NCI-H1694 (cell line): ENCODE measurements at places on chromosomes 6 and 20.
A peak's percentile ranks its signal among the peaks of the same experiment; 100 is the strongest.

DNA sequence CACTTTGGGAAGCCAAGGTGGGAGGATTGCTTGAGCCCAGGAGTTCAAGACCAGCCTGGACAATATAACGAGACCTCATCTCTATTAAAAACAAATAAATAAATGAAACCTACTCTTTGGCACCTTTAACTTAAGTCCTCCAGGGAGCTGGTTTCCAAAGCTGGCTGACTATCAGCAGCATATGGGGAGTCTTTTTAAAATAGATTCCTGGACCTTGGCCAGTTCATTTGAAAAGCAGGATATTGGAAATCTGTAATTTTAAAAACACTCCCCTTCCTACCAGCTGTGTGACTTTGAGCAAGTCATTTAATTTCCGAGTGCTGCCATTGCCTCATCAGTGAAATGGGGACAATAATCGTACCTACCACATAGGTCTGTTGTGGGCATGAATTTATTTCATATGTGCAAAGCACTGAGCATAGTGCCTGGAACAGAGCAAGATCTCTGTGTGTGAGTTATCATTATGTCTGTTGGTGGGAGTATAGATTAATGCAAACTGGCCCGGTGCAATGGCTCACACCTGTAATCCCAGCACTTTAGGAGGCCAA lies 40.9 kb upstream of the PTPN1 start:
- DNase-seq = peak; percentile 71

DNA sequence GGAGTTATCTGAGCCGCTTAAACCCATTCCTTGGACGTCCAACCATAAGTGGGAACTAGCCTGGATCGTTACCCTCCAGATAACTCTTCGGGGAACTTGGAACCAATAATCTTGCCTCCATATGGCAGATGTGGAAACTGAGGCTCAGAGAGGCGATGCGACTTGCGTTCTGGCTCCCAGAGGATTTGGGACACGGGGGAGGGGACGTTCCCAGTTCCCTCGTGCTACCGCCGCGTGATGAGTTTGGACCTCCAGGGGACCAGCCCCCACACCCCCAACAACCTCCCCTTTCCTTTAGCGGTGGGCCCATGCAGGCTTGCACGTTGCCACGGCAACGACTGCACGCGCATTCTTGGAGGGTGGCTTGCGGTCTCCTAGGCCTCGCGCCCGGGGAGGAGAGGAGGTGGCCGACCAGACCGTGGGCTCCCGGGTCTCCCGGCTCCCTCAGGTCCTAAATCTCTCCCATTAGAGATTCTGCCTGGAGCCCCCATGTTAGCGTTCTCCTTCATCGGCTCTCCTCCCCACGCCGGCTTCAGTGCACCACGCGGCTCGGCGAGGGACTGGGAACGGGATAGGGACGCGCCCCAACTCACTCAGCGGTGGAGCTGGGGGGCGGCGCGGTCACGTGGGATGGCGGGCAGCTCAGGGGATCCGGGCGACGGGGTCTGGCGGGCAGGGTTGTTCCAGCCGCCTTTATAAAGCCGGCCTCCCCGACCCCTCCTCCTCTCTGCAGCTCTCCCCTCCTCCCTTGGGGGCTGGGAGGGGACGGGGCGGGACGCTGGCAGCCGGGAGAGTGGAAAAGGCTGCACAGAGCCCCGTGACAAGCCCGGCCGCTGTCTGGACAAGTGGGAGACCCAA lies at the start of gene PLTP:
PLTP (minus strand) TSS at position 670 of the 858 bp plus-strand sequence. CDS start 703 bp downstream, outside the sequence.
- DNase-seq = no peak

GRCh38 chr6:39599341-39599740 lies 125.9 kb downstream of the KIF6 start:
- DNase-seq = no peak

- no peak for DNase-seq
These were observed 27.8 kb upstream of the SMIM28 start for GRCh38 chr6:138349891-138350290.

DNA sequence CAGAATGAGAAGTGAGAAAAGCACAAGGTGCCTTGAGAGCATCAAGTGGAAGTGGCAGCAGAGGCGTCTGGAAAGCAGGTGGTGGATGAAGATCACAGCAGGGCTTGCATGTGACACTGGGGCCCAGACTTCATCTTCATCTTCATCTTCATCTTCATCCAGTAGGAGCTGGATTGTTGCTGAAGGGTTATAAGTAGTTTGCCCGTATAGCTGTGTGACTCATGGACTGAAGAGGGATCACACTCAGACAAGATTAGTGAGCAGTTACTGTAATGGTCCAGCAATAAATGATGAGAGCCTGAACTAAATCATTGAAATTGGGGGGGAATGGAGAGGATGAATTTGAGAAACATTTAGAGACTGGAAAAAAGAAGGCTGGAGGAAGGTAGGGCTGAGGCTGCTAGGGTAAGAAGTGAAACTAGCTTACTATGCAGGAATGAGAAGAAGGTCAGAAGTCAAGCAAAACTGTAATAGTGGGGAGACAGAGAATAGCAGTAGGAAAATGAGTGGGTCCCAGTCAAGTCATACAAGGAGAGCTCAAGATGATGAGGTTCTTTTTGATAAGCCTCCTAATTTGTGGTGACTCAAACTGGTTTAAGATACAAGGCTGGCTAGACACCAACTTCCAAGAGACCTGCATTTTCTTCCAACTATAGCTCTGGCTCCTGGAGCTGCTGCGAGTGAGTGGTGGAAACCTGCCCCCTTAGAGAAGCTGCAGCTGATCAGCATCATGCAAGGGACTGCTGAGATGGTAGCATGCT lies 92.3 kb upstream of the BEND6 start:
- DNase-seq = no peak

DNA sequence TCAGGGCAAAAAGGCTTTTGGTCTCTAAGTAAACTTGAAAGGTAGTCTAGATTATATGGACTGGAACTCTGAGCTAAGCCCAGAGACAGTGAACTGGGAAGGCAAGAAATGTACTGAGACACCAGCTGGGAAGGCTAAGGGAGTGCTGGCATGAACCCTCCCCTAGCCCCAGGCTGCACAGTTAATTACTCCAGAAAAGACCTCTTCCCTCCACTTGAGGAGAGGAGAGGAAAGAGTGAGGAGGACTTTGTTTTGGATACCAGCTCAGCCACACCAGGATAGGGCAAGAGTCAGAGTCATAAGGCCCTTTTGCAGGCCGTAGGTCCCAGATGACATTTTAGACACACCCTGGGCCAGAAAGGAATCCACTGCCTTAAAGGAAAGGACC lies 84.1 kb upstream of the GJE1 start:
- DNase-seq = no peak

- DNase-seq = no peak
These were observed 307.6 kb downstream of the ALDH8A1 start for GRCh38 chr6:134642279-134642678.

- no peak for DNase-seq
These were observed 17.4 kb downstream of the MDFI start for GRCh38 chr6:41655646-41656001.

DNA sequence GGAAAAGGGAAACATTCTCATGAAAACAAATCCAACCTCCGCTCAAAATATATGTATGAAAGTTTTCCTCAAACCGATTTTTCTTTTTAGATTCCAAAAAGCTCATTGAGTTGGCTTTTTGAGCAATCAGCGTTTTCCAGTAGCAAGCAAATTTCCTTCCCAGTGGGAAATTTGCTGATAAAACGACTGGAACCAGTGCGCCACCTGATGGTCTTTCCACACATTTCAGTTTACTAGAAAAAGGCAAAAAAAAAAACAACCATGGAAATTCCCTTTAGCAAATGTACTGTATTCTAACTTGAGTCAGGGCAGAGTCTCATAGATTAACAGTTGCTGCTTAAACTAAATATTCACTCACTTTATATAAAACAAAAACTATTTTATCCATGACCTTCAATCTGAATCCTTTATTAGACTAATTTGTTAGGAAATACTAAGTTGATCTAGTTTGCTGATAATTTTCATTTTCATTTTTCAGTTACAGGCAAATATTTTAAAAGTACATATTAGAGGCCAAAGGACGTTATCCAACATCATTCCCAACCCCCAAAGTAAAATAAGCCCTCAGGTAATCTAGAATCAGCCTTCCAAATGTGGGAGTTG lies 271.5 kb downstream of the FOXA2 start:
- DNase-seq = peak; percentile 28

DNA sequence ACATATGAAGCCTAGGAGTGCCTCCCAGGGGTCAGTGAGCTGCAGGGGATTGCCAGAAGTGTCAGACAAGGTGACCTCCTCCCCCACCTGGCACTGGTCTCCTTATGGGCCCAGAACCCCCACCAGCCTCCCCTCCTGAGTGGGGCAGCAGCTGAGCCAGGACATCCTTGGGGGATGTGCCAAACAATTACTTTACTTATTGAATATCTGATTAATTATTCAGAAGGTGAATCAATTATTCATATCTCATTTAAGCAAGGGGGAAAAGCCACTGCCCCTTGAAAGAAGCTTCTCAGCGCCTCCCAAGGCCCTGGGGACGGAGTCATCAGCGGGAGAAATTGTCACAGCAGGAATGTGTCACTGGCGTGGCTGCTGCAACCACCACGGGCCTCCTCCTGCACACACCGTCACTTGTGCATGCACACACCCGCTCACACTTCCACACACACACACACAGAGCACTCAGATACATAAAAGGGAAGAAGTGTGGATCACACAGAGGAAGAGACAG lies 123.4 kb upstream of the MAFB start:
- no peak for DNase-seq

DNA sequence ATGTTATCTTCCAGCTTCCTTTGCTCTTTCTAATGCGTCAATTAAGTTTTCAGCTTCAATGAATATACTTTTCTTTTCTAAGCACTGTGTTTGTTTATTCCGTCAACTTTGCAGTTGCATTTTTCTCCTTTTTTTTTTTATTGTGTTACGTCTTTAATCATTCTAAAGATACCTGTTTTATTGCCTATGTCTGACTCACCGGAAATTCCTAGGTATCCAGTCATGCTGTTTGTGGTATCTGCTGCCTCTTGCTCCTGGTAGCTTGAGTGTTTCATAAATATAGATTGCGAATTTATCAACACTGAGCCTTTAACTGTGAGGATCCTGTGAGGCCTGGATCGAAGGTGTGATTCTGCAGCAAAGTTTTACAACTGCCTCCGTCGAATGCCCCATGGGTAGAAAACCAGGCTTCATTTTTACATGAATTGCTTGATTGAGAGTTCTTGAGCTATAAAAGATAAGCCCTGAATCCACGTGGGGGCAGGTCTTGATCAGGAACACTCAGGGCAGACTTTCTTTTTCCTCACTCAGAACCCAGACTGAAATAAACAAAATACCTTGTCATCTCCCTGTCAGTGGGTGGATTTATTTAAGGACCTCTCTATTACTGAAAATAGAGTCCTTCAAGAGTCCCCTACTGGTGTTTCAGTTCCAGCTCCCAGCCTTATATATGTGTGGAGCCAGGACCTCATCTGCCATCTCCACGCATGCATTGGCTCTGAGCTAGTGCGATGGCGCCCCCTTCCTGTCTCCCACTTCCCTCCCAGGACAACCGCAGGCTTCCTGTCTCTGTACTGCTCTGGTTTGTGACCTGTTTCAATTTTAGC lies 60.1 kb upstream of the LRRC1 start:
- DNase-seq = no peak

DNA sequence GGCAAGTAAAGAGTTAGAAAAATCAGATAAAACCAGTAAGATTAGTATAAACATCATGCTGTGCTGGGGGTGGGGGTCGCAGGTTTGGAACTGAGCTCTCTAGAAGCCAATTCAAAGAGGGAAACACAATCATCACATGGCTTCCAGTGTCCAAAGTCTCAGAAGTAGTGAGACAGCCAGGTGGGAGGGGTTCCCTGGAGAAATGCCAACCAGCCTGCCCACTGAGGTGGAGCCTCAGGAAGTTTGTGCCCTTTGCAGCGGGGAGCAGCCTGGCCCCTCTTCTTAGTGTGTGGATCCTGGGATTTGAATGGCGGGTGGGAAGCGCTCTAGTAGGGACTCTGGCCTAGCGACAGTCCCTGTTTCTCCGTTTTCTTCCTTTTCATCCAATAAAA lies 21.4 kb downstream of the C6orf15 start:
- DNase-seq = no peak

DNA sequence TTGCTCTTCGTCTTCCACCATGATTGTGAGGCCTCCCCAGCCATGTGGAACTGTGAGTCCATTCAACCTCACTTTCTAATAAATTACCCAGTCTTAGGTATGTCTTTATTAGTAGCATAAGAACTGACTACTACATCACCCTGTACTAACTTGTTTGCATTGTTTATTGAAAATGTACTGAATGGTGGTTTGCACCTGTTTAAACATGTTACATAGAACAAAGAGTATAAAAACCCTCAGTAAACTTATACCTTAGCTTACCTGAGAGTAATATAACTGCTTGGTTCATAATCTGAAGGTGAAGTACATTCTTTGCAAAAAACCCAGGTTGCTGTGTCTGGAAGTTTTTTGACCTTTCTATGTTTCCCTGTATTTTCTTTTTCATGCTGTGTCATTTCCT lies 777.8 kb downstream of the TBC1D32 start:
- no peak for DNase-seq

GRCh38 chr6:124147621-124148020 lies 344.0 kb downstream of the NKAIN2 start:
- no peak for DNase-seq

- no peak for DNase-seq
These were observed 19.4 kb downstream of the CASS4 start for GRCh38 chr20:56431471-56431870.

DNA sequence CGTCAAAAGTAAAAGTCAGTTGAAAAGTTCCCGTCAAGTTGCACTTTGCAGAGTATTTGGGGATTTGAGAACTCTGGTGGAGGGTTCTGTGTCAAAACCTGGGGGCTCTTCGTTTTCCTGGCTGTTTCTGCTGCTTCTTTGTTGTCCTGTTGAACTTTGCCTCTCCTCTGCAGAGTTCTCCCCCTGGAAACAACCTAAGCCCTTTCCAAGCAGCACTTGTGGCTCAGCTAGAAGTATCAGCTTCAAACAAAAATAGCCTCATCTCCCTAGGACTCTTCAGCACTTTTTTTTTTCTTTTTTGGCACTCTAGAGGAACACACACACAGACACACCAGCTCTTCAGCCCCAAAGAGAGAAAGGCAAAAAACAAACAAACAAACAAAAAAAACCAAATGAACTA lies at the start of gene TRDN:
TRDN (minus strand) TSS at position 169 of the 400 bp plus-strand sequence. CDS start 175 bp downstream, outside the sequence.
- DNase-seq = no peak

DNA sequence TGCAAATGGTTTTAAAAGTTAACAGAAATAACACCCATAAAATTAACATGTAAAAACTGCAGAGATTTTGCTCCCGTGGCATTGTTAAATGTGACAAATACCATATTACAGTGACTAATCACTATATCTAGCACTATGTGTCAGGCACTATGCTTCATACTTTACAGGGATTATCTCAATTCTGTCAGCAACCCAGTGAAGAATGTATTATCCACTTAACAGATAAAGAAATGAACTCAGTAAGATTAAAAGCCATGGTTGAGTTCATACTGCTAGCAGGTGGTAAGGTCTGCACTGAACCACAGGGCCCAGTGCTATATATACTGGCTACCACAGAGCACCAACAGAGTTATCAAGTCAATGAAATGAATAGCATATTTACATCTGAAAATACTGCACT lies 65.4 kb downstream of the RWDD2A start:
- no peak for DNase-seq

DNA sequence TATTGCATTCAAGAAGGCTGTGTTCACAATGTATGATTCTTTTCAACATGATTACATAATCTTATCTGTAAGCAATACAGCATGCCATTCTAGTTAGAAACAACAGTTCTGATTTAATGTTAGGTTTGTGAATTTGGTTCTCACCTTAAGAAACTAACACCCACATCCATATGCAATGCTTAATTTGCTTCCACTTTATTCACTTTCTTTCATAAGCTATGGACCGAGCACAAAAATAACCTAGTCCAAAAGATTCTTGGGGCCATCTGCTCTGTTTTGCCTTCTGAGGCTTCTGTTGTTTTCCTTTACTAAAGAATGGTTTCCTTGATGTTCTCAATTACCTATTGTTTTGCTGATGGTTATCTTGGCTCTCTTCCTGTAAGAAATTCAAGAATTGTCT lies 258.2 kb downstream of the EYS start:
- DNase-seq = no peak
